ENCODE measurements at places on chromosomes 16 and 17. TPM values are rescaled to one million over a fixed set of nuclear protein-coding genes. Genes with fewer than 3 reads are reported as not detected.

ELMO3 gene
- total RNA-seq, result 0.49 TPM

CYB561 gene
- total RNA-seq, result 45.8 TPM

DBNDD1 gene
- 1.1 TPM for total RNA-seq

TMC5 gene
- not detected for total RNA-seq

All from hair follicle dermal papilla cell (primary cell).